ENCODE measurements at places on chromosomes 3 and 15.
A peak's percentile ranks its signal among the peaks of the same experiment; 100 is the strongest.

GRCh38 chr15:31499953-31500765 lies 173.5 kb downstream of the KLF13 start:
- DNase-seq = no peak

DNA sequence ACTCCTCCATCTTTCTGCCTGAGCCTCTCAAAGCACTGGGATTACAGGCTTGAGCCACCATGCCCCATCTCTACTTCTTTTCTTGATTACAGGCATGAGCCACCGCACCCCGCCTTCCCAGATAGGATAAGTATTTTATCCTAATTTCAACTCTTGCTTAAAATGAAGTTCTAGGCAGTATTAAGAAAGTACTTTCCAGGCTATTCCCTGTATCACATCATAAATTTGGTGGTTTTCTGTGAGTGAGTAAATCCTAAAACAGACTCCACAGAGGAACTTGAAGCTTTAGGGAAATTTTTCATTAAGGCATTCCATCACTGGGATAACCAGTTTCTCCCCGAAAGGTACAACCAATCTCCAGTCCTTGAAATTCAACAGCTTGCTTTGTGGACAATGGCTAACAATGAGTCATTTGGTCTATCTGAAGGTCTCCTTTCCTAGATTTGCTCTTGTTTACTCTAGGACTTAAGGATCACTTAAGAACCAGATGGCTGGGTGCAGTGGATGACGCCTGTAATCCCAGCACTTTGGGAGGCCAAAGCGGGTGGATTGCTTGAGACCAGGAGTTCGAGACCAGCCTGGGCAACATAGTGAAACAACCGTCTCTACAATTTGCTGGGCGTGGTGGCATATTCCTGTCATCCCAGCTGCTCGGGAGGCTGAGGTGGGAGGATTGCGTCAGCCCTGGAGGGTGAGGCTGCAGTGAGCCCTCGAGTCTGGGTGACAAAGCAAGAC lies 49.7 kb upstream of the SKIL start:
- peak; percentile 48 for DNase-seq

DNA sequence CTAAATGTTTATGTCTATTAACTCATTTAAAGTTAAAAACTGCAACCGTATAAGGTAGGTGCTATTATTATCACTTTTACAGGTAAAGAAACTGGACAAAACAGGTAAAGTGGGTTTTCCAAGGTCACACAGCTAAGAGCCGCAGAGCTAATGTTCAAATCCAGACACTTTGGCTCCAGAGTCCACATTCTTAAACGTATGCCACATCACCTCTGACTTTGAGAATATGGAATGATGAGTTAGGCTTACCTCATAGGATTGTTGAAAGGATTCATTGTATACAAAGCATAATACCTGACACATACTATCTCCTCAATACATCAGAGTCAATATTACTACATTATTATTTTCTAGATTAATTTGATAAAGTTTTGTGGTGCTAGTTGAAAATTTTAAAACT lies 240.9 kb upstream of the STT3B start:
- no peak for DNase-seq

GRCh38 chr3:99713440-99713839 lies 75.0 kb downstream of the COL8A1 start:
- no peak for DNase-seq

DNA sequence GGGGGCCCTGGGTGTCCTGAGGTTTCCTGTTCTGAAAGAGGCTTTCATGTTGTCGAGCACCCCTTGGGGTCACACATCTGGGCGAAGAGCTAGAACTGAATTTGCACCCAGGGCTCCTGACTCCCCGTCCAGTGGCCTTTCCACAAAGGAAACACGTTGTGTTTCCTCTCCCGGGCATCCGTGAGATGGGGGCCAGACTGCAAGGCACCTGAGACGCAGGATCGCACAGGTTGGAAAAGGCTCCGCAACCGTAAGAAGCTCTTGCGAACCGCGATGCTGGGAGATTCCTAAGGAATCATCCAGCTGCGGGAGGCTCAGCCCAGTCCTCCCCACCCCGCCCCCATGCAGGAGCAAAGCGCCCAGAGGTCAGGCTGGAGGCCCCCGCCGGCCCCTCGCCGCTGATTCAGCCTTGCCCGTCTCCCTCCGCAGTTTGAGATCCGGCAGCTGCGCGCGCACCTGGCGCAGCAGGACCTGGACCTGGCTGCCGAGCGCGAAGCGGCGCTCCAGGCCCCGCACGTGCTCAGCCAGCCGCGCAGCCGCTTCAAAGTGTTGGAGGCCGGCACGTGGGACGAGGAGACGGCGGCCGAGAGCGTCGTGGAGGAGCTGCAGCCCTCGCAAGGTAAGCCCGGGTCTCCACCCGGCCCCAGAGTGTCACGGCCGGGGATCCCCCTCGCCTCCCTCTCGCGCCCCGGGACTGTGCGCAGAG lies 119.6 kb downstream of the ETFA start:
- no peak for DNase-seq

DNA sequence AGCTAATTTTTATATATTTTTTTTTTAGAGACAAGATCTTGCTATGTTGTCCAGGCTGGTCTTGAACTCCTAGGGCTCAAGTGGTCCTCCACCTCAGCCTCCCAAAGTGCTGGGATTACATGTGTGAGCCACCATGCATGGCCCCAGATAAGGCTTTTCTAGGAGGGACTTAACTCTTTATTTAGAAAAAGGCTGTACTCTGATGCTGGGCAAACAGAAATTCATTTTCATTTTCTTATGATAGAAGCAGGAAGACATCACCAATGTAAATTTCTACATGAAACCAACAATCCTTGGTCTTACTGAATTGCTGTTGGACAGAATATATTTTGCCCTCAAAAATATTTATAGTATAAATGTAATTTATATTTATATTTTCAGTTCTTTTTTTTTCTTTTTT lies 9.6 kb downstream of the NIPA1 start:
- DNase-seq = no peak

DNA sequence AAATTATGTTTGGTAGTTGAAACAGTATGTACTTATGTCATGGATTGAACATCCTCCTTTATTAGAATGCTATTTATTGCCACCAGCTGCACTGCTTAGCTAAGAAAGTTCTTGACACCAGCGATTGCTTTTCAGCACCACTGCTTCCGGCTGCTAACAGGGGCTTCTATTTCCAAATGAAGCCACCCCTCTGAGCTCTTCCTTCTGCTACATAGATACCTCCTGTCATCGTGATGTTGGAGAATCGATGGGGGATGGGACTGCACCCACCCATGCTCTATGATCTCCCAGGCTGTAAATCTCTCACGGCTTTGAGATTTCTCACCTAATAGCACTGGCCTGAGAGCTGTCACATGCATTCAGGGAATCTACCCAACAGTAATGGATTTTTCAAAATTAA lies 259.2 kb downstream of the MEIS2 start:
- no peak for DNase-seq

DNA sequence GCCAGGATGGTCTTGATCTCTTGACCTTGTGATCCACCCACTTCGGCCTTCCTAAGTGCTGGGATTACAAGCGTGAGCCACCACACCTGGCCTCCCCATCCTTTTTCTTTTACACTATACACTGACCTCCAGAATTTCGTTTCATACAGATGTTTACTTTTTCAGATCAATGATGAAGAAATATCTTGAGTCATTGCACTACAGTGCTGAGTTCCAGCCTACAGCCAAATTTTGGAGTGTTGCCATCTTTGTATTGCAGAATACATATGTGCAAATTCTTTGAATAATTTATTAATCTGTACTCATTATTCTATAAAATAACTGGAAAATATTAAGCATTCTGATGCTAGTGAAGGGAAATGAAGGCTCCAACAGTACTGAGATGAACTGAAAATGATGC lies 12.5 kb downstream of the ZPLD1 start:
- no peak for DNase-seq

- DNase-seq = no peak
These were observed 4.3 kb upstream of the SLCO3A1 start for GRCh38 chr15:91849180-91849579.

DNA sequence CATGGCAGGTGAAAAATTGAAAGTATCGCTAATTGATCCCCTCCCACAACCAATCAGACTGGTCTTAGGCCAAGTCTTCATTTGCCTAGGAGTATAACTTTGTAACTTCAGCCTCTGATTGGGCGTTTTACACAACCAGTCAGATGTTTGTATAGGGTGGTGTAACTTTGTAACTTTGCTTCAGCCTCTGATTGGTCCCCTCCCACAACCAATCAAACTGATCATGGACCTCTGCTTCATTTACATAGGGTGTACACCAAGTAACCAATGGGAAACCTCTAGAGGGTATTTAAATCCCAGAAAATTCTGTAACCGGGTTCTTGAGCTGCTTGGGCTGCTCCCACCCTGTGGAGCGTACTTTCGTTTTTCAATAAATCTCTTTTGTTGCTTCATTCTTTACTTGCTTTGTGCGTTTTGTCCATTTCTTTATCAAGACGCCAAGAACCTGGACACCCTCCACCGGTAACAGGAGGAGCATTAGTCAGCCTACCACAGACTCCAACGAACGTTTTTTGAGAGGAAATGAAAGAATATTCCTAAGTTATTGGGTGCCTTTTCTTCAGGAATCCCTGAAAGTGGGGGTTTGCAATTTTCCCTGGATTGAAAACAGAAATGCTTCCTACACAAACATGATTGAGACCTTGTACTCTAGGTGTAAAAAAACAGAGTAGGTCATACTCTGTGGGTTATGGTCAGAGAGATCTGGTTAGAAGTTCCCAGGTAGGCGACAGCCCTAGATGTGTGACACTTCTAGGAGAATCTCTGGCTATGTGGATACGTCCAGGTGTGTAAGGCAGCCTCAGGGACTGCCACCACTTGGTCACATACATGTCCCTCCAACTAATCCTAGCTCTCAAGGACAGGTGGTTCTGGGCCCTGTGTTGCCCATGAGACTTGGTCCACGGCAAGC lies 5.5 kb upstream of the SACM1L start:
- DNase-seq = no peak

- no peak for DNase-seq
These were observed 259.1 kb upstream of the TPM1 start for GRCh38 chr15:62783303-62783957.

- no peak for DNase-seq
These were observed 64.8 kb downstream of the TRIM71 start for GRCh38 chr3:32882603-32883025.

DNA sequence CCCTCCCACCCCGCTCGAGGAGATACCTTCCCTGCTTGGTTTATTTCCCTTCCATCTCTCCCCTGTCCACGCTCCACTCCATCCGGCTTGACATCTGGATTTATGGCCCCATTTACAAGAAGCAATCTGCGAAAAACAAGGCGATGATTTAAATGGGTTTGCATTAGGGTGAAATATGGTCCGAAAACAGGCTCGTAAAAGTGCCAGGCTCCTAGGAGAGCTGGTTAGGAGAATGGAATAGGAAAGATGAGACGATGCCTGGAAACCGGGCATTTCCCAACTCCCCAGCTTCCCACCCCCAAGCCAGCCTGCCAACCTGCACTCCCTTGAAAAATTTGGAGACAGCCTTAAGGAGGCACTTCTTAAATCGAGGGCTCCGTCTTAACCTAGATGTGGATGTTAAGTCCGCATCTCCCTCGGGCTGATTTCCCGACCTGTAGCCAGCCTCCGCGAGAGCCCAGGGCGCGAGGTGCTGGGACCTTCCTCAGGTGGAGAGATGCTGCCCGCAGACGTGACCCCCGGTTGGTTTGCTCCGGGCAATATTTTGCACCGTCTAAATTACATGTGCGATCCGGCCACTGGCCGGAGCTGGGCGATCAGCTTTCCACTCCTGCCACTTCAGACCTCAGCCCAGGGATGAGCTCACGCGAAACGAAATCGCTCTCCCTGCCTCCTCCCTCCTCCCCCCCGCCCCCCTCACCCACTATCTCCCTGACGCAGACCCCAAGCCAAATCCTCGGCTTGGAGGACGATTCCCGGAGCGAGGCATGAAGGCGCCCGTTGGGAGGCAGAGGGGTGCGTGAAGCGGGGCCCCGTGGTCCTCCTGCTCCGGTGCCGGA lies 1.3 kb downstream of the GRM7 start:
- no peak for DNase-seq

DNA sequence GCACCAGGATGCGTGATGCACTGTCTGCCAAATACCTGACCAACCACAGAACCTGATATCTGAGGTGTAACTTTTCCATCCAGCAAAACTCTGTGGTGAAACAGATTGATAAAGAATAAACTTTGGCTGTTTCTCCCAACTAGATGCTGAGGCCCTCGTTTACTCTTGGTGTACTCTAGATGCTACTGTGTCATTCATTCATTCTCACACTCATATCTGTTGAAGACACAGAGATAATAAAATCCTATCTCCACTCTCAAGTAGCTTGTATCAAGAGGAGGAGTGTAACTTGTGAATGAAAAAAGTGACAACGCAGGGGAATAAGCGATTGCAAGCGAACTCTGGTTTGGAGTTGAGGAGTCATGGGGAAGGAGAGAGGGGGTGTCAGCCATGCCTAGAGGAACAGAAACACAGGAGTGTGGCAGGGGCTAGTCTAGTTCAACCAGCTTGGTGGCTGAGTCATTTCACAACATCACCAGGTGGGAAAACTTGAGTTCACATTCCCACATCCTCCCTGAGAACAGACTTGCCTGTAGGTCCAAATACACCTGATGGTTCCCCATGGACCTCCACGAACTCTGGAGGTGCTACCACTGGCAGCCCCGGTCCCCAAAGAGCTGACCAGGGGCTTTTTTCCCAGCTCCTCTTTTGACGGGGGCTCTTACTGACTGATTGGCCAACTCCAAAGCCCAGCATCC lies 73.3 kb upstream of the SNRK start:
- DNase-seq = no peak

DNA sequence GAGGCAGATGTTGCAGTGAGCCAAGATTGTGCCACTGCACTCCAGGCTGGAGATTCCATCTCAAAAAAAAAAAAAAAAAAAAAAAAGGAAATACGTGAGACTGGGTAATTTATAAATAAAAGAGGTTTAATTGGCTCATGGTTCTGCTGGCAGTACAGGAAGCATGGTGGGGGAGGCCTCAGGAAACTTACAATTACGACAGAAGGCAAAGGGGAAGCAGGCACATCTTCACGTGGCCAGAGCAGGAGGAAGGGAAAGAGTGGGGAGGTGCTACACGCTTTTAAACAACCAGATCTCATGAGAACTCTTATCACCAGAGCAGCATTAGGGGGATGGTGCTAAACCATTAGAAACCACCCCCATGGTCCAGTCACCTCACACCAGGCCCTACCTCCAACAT lies 138.2 kb upstream of the IL12A start:
- no peak for DNase-seq

DNA sequence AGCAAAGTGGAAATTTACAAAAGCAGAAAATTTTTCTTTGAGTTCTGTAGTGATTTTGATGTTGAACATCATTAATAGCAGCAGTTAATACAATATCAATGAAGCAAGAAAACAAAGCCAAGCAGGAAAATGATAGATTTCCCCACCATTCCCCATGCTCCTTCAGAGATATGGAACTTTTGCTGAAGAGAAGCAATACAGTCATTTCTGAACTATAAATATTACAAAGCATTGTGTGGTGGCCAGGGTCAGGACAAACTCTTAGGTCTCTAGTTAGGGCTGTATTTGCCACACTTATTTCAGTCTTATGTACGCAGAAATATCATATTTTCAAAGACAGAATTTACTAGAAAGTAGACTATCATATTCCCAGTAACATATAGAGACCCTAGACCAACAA lies 88.8 kb upstream of the P3H2 start:
- DNase-seq = no peak

GRCh38 chr3:180321534-180321933 lies 280.4 kb upstream of the TTC14 start:
- DNase-seq = no peak

- DNase-seq = no peak
These were observed 225.6 kb downstream of the TBL1XR1 start for GRCh38 chr3:176971613-176972174.

GRCh38 chr3:72724070-72724469 lies 124.2 kb downstream of the SHQ1 start:
- peak; percentile 48 for DNase-seq
